ENCODE measurements at places on chromosomes 7 and 10.

- DNase-seq, result no peak
These were observed 518.9 kb upstream of the ADARB2 start for GRCh38 chr10:2256241-2256640.

- DNase-seq, result no peak
These were observed 36.9 kb upstream of the GNAI1 start for GRCh38 chr7:80097756-80098155.

DNA sequence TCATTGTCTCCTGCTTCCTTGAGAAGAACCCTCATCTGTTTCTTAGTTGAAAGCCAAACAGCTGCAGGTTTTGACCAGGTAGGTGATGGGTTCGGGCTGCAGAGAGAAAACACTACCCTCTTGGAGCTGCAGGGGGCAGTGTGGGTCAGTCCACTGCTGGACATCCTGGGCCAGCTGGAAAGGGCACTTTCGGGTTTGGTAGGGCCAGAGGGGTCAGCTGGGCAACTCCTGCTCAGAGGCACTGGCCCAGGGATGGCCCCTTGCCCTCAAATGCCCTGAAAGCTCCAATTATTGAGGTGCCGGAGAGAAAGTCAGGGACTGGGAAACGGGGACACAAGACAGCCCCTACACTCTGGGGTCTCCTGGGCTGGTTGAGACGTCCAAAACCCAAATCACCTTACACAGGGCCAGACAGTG, 90.7 kb downstream of the MKI67 start:
- no peak for DNase-seq

GRCh38 chr10:132804785-132805426, 19.0 kb upstream of the NKX6-2 start:
- no peak for DNase-seq

DNA sequence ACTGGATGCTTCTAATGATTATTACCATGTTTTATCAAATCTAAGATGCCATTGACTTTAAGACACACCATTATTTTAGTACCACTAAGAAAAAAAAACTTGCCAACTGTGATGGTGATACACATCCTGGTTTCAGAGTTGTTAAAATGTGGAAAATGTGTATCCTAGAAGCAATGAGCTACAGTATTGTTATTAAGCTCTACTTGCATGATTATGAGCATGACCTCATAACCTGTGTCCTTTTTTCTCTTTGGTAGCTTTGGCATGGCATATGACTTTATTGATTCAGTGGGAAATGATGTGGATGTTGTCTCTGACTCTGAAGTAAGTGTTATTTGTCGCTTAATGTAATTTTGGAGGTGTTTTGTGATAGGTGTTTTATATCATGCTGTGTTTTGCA, 3.3 kb downstream of the EDRF1 start:
- DNase-seq, result no peak

DNA sequence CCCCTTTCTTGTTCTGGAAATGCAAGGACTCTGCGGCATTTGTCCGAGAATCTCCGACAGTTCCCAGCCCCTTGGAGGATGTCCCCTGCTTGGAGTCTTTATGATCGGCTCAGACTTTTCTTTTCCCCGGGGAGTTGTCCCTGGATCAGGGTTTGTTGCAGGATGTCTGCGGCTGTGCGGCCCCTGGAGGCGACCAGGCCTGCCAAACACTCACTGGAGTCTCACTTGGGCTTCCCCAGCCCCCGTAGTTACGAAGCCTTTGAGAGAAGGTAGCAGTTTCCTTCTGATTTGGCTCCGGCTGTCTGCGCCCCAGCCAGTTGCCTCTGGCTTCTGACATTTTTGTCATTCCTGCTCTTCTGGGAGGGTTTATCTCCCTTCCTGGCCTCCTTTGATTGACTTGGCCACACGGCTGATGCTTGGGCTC, 16.1 kb downstream of the COL26A1 start:
- no peak for DNase-seq

DNA sequence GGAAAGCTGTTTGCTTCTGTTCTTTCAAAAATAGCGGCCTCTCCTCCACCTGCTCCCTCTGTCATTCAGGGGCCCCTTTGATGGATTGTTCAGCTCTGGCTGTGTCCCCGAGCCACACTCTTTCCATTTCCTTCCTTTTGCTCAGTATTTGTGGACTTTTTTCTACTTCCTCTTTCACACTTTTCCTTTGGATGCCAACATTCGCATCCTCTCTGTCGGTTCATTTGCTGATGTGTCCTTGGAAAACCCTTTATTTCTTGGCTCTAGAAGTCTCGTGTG, 11.7 kb upstream of the PWWP2B start:
- DNase-seq, result no peak

GRCh38 chr10:43257347-43258210, 9.3 kb downstream of the RASGEF1A start:
- DNase-seq, result no peak

Measured in stimulated activated CD8-positive, alpha-beta memory T cell treated with anti-CD3 and anti-CD28 coated beads, Interleukin-4, amount 100 ng/mL, for 1 hour (primary cell).